ENCODE measurements at places on chromosomes 11 and 22.

DNA sequence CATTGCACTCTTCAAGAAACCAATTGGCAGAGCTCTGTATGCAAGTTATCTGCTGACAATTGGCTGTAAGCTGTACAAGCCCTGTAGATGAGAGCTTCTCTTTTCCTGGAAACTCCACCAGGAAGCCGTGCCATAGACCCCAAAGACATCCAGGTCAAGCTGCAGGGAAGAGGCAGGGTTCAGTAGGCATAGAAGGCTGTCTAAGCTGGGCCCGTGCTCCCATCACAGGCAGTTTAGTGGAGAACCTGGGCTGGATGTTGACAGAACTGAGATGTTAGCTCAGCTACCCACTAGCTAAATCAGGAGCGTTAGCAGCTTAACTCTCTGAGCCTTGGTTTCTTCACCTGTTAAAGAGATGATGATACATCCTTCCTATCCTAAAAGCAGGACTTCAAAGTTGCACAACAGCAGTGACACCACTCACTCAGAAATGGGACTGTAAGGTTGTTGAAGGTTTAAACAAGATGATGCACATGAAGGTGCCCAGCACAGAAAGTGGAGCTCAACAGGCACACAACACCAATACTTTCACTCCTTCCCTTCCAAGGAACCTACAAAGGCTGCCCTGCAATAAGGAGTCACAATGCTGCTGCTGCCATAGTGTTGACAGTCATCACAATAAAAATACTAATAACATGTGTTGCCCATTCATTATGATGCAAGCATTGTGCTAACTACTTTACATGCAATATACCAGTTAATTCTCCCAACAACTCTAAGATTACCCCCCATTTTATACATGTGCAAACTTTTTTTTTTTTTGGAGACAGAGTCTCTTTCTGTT lies 115.4 kb downstream of the ZBTB16 start:
- no peak for DNase-seq

- no peak for DNase-seq
Measured at GRCh38 chr11:76786441-76787014, 3.4 kb downstream of the TSKU start.

DNA sequence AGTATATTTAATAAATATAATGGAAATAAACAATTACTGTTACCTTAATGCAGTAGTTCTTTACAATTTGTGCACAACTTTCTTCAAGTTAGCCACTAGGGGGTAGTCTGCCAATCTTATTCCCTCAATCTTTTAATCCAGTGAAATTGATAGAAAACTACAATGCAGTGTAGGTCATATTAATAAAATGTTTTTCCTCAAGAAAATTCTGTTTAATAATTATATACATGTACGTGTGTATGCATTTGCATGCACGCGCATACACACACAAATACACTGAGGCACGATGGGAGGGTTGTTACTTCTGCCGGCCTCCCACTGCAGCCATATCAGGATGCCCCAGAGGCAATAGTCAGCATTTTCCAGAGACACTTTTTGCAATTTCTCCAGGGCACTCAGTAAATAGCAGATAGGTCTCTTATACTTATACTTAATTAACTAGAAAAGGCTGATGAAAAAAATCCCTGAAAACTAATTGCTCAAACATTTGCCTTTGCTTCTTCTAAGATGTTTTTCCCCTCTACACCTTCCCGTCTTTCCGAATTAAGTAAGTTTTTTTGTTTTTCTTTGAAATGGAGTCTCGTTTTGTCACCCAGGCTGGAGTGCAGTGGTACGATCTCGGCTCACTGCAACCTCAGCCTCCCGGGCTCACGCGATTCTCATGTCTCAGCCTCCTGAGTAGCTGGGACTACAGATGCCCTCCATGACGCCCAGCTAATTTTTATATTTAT lies 3.1 kb downstream of the GAB2 start:
- DNase-seq = no peak

- DNase-seq = peak; percentile 37
Measured at GRCh38 chr11:69442012-69442806, 39.3 kb upstream of the LINC01488 start.

DNA sequence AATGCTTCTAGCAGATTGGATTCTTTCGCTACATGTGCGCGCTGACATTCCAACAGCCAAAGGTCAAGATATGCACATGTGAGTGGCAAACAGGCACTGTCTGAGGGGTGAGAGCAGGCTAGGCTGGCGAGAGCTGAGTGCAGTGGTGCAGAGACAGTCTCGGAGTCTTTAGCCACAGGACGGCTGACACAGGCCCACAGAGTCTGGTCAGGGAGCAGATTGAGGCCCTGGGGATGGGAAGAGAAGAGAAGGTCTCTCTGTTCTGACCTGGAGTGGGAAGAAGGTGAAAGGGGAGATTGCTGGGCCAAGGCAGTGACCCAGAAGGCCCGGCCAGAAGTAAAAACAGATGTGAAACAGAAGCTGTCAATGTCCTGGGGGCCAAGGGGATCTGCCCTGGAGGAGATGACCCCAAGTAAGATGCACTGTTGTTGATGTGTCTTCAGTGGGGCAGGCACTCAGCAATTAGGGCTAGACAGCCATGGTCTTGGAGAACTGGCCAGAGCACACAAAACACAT lies 197.8 kb downstream of the ETS1 start:
- no peak for DNase-seq

- DNase-seq = no peak
Measured at GRCh38 chr11:65553301-65554001, 4.7 kb downstream of the LTBP3 start.

DNA sequence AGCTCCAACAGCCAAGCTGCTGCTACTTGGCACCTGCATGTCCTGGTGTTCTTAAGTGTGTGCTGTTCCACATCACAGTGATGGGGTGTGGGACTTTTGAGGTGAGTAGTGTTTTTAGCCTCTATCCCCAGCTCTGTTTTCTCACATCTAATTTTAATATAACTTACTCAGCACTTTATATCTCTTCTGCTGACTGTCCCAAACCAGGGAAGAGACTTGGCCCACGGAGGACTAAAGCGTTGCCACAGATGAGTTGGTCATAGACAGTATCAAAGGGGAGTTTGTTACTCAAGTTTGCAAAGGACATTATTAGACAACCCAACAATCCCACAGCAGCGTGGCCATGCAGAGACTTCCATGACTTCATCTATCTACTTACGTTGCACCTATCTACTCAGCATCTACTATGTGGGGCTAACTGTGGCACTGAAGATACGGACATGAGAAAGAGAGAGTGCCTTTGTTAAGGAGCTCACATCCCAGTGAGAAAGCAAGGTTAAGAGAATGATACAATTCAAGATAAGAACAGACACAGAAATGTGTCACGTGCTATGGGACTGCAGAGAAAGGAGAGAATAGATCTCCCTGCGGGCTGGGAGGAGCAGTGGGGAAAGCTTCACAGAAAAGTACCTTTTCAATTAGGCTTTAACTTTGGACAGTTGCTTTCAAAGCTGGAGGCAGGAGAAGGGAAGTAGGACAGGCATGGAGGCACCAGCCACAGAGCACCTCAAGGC lies 82.4 kb downstream of the ME3 start:
- no peak for DNase-seq

- DNase-seq = peak; percentile 35
Measured at GRCh38 chr11:77151804-77152509, 23.9 kb downstream of the MYO7A start.

DNA sequence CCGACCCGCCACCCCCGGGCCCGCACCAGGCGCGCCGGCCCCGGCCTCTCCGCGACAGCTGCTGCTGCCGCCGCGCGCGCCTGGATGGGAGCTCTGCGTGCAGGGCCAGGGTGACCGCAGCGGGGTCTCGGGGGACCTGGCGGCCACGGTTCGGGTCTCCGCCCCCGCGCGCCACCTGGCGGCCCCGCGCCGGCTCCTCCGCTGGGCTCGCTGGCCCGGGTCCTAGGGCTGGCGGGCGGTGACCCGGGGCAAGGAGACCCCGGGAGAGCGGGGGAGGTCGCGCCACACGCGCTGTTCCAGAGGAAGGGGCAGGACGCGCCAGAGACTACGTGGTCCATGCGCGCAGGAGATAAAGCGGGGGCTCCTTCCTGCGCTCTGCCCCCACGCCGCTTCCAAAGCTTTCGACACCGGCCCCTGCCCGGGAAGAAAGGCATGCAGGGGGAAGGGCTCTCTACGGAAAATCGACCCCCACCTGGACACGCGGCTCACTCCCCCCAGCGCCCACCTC lies 562 bp downstream of the SHANK2 start:
- peak; percentile 28 for DNase-seq

DNA sequence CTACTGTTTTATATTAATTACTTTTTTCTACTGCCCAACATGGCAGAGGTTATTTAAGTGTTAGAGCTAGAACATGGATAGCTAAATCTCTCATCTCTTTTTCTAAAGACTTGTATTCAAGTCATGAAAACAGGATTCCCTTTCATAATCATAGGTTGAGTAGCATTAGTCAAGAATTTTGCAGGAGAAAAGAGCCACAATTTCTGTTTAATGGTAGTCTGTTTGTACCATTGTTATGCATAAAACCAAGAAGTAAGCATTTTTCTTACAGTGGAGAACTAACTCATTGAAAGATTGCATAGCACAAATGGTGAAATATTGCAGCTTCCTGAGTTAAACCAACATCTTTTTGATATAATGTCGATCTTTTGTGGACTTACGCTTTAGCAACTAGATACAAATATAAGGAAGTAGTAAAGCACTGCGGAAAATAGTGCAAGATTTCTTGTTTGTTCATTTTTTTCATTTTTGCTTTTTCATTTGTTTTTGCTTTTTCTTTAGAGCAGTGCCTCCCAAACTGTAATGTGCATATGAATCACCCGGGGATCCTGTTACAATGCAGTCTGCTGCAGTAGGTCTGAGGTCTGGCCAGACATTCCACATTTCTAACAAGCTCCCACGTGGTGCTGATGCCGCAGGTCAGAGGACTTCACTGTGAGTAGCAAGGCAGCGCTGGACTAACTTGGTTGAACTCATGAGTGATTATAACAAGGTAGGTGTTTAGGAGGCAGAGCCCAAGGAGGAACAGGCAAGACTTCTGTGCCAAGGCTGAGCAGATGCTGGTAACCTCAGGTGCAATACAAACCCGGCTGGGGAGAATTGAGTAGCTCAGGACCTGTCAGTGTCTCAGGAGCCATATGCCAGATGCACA lies 4.6 kb downstream of the ETS1 start:
- DNase-seq = peak; percentile 90

GRCh38 chr22:23844739-23845202 lies 6.0 kb upstream of the DERL3 start:
- DNase-seq = no peak

GRCh38 chr11:131884461-131885073 lies 514.2 kb downstream of the NTM start:
- DNase-seq = no peak

GRCh38 chr11:121958323-121958970 lies 157.6 kb downstream of the BLID start:
- DNase-seq = no peak

DNA sequence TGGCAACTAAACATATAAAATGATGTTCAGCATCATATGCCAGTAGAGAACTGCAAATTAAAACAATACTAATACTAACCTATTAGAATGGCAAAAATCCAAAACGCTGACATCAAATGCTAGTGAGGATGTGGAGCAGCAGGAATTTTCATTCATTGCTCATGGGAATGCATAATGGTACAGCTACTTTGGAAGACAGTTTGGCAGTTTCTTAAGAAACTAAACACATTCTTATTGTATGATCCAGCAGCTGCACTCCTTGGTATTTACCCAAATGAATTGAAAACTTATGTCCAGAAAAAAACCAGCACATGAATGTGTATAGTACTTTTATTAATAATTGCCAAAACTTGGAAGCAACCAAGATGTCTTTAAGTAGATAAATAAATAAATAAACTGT lies 258.0 kb downstream of the TENM4 start:
- DNase-seq = no peak

DNA sequence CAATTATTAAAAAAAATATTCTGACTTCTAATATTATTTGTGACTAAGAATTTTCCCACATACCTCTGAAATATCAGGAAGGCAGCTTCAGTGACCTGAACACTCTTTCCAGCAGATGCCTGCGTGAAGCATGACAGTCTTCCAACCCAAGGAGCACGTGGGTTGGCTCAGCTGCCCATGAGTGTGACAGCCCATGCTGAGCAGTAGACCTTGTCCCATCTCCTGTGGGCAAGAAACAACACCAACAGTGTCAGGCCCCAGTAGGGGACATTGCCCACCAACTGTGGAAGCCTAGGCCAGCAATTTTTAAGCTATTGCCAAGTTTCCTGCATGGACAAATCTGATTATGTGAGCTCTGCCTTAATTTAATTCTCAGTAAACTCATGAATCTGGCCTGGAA lies 66.4 kb upstream of the OLFML1 start:
- DNase-seq = no peak
